ENCODE measurements at places on chromosomes 7 and 10.

- DNase-seq, result no peak
Measured at GRCh38 chr7:12805518-12805928, 118.1 kb downstream of the ARL4A start.

GRCh38 chr7:94031865-94032264 lies 27.7 kb upstream of the BET1 start:
- DNase-seq, result no peak

DNA sequence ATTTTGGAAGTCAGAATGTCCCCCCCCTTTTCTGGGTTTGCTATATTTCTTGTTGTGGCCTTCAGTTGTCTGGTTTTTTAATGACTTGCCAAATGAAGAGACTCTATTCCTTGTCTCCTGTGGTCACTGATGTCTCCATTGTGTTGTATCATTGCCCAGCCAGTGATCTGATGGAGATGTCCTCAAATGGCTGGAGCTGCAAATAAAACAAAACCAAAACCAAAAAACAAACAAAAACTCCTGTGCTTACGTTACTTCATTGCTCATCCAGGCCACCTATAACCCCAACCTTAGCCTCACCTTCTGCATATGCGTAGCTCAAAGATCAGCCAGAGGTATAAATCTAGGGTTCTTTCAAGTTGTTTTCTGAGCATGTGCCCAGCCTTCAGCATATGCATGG lies 5.1 kb downstream of the RBM33 start:
- DNase-seq, result no peak

DNA sequence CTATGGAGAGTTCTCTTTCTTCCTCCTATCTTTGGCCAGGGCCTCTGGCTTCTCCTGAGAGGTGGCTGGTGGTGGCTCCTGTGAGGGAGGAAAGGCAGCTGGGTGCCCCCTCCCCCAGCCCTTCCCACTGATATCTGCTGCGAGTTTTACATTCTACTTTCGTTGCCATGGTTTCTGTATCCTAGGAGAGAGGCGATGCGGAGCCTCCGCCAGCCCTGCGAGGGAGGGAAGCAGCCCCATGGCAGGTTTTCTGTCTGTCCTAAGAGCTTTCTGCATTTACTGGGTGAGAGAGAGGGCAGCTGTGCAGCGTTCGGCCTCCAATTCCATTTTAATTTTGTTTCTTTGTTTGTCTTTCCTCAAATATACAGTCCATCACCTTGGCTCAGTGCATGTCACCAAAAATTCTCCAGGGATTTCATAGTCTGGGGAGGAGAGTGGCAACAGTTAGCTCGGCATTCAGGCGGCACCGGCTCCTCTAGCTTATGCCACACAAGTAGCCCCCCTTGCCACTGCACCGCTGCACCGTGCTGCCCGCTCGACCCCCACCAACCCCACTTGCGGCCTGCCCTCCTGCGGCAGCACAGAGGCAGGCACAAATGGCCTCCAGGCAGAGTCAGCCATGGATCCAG lies 20.4 kb downstream of the DNAJB12 start:
- DNase-seq, result no peak

- DNase-seq, result no peak
Measured at GRCh38 chr10:22003964-22004281, 393 bp upstream of the DNAJC1 start.

GRCh38 chr7:70400829-70401380 lies 731.0 kb upstream of the GALNT17 start:
- no peak for DNase-seq

- DNase-seq, result no peak
Measured at GRCh38 chr10:110035070-110035921, 27.5 kb downstream of the ADD3 start.

- DNase-seq, result no peak
Measured at GRCh38 chr10:51097546-51097945, 23.3 kb downstream of the PRKG1 start.

GRCh38 chr7:105297985-105298384 lies 90.7 kb downstream of the SRPK2 start:
- DNase-seq, result no peak

Measured in SW 1271 (cell line).